ENCODE measurements at places on chromosomes 4 and X.

GRCh38 chr4:14863418-14864364 is 138.6 kb upstream of the CPEB2 start:
- no peak for DNase-seq

- no peak for DNase-seq
Measured at GRCh38 chr4:152155070-152155469, 380.8 kb downstream of the FBXW7 start.

DNA sequence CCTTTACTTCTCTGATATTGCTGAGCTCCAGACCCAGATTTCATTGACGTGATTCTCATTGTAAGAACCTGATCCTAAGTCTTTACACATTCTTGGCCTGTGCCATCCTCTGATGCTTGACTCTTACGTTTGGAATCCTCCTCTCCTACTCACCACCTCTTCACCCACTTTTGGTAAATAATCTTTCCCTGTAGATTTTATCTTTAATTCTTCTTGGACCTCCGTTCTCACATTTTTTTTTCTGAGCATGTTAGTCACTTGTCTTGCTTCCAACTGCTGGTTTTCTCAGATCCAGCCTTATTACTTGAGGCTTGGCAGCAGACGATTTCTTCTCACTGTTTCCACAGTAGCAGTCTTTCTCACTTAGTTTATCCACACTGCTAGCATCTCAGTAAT is 12.4 kb upstream of the SH3RF1 start:
- no peak for DNase-seq

DNA sequence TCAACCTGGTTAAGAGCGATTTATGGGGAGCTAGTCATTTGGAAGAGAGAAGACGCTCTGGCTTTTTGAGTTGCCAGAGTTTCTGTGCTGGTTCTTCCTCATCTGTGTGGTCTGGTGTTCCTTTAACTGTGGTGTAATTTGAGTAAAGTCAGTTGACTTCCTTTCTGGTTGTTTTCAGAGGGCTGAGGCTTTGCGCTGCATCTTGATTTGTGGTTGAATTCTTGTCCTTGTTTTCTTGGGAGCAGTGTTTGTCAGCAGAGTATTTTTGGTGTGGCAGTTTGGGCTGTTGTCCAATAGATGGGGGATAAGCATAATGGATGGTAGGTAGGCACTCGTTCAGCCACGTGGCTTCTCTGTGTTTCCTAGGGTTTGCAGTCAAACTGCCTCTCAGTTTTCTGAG is 2143.2 kb upstream of the TENM3 start:
- DNase-seq, result no peak

GRCh38 chr4:161555689-161556660 is 607.8 kb downstream of the FSTL5 start:
- no peak for DNase-seq

- DNase-seq, result no peak
Measured at GRCh38 chr4:101290654-101291053, 56.7 kb downstream of the PPP3CA start.

GRCh38 chr4:141409556-141409955 is 188.9 kb downstream of the ZNF330 start:
- DNase-seq, result no peak

GRCh38 chr4:4631150-4631549 is 89.3 kb upstream of the STX18 start:
- DNase-seq, result no peak

DNA sequence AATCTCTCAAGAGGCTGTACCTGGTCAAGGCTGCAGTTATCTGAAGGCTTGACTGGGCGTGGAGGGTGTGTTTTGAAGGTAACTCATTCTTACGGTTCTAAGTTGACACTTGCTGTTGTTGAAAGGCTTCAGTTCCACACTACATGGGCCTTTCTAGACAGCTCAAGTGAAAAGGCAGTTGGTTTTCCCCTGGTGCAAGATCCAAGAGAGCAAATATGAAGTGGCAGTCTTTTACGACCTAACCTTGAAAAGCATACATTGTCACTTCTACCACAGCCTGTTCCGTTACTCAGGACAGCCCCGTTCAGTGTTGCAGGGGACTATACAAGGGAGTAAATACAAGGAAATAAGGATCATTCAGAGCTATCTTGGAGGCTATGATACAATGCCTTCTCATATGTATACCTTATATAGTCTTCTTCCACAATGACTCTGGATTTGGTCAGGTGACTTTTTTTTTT is 46.2 kb downstream of the PDS5A start:
- peak; percentile 15 for DNase-seq

DNA sequence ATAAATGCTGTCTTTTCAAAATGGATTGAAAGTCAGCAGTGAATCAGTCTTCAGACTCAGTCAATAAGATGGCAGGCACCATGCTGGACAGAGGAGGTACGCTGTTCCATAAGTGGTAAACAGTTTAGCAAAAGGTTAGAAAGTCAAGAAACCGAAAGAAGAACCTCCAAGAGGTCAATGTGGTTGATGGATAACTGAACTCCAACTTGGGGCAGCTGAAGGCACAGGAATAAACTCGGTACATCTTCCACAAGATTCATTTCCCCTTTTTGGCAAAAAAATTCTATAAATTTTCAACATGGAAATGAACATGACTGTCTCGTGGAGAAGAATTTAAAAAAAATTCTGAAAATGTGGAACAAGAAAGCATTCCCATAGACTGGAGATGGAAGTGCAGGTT is 18.4 kb upstream of the SEL1L3 start:
- no peak for DNase-seq

DNA sequence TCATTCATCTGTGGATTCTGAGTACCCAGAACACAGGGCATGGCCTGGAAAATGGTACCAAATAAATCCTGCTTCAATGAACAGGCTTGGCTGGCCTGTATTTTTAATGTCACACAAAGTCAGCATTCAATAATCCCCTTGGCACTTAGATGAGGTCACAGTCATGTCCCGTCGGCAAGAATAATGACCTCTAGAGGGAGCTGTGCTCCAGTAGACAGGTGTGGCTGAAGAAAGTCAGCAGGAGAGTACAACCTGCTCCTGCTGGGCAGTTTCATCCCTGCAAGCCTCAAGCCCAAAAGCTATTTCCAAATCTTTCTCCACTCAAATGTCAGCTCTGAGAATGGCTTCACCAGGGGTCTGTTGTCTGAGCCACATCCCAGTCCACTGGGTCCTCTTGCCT is 404.0 kb upstream of the F9 start:
- DNase-seq, result no peak

- peak; percentile 65 for DNase-seq
Measured at GRCh38 chrX:102652031-102652688, 877 bp downstream of the GPRASP1 start.

- peak; percentile 73 for DNase-seq
Measured at GRCh38 chr4:26074712-26075430, 160.9 kb downstream of the SMIM20 start.

DNA sequence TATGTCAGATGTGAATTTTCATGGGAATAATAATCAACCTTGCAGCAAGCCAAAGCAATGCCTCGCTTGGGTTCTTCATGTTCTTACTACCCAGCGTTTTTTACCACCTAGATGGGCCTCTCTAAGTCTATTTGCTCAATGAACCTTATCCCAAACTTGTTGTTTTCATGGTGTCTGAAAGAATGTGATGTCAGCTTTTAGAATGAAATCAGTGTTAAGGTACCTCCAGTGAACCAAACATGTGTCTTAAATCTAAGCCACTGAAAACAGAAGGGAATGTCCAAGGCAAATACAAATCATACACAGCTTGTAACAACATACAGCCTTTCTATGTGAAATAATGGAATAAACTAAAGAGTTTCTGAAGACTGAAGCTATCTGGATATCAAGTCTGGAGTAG is 6.7 kb downstream of the EPGN start:
- DNase-seq, result no peak

GRCh38 chr4:121243485-121243884 is 79.4 kb upstream of the TNIP3 start:
- DNase-seq, result peak; percentile 15

DNA sequence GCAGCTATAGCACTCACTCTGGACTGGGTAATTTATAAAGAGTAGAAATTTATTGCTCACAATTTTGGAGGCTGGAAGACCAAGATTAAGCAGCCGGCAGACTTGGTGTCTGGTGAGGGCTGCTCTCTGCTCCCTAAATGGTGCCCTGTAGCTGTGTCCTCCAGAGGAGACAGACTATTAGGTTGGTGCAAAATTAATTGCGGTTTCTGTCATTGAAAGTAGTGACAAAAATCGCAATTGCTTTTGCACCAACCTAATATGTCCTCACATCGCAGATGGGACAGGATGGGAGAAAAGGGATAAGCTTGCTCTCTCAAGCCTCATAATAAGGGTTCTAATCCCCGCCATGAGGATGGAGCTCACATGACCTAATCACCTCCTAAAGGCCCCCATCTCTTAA is 258.1 kb upstream of the VCX3A start:
- no peak for DNase-seq

DNA sequence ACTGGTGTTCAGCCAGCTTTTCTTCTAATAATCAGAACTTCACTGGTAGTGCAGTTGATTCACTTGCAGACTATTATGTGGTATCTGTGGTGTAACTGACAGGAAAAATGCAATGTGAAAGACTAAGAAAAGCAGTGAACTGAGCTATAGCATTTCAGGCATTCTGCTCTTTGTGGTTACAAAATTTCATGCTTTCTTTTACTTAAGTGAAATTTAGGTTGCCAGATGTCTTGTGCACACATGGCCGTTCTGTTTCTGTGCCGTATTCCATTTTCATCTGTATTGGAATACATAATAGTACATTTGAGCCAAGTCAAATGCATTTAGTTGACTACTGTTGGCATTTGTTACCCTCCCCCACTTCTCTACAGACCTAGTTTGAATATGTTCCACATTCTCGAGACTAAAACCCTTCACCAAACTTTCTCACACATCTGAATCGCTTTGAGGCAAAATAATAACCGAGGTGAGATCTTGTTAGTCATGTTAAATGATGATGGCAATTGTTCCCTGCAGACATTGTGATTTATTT is 8.2 kb downstream of the RTL3 start:
- DNase-seq, result peak; percentile 27

DNA sequence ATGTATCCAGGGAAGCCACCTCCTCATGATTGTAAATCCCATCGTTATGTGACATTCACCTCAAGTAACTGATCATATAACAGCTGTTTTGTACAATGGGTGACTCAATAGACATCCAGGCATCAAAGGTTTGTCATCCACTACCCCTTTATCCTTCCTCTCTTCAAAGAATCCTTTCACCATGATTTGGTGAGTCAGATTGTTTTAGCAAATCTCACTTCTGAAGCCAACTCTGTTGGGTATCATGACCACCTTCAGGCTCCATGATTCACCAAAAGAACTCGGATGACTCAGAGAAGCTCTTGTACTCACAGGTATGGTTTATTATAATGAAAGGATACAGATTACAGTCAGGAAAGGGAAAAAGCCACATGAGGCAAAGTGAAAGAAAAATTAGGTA is 132.1 kb downstream of the PWWP3B start:
- no peak for DNase-seq

GRCh38 chr4:147174591-147174990 is 228.9 kb upstream of the TTC29 start:
- DNase-seq, result no peak

- DNase-seq, result peak; percentile 11
Measured at GRCh38 chrX:82092307-82092706, 890.4 kb downstream of the SH3BGRL start.

GRCh38 chr4:118351851-118352827 is 664 bp downstream of the PRSS12 start:
- DNase-seq, result no peak

- DNase-seq, result no peak
Measured at GRCh38 chr4:180828455-180829018, 1414.7 kb upstream of the TENM3 start.

DNA sequence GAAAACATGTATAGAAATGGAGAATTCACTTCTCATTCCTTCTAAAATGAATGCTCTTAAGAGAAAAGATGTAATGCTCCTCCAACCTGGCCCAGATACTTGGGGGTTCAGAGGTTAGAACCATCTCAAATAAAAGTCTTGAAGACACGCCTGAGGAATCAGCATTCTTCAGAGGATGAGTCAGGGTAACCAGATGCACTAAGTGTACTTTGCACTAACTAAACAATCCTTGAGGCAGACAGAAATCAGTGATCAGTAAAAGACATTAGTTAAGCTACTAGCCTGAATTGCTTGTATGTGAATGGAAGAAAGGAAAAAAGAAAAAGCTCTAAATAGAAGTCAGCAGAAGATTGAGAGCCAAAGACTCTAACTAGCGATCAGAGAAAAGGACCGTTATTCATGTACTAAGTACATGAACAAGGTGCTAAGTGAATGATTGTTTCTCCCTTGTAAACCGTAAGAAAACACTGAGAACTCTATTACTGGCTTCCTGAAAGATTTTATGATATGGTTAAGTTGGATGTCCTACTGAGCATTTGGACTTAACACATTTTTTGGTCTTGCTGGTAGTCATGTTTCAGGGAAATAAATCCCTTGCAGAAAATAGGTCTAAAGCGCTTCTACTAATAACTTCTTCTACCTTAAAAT is 738.3 kb downstream of the STPG2 start:
- no peak for DNase-seq

GRCh38 chr4:21964762-21965319 is 16.3 kb upstream of the KCNIP4 start:
- no peak for DNase-seq

GRCh38 chr4:134695433-134695832 is 493.8 kb upstream of the PABPC4L start:
- no peak for DNase-seq

DNA sequence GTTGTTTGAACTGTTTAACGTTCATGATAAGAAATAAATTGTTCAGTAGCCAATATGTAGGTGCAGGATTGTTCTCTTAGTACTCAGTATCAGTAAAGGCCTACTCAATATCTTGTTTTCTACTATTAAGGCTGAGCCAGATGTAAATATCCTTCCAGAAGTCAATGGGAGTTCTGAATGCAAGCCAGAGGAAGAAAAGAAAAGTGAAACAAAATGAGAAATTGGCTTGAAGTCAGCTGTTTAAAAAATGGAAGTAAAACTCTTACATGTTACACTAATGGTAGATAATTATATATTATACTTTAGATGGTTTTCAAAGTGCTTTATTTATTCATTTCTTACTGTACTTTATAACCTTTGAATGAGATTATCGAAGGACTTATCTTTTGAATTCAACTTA is 1417.9 kb downstream of the ADGRL3 start:
- no peak for DNase-seq

- no peak for DNase-seq
Measured at GRCh38 chrX:13936521-13937225, 93.0 kb downstream of the GEMIN8 start.

DNA sequence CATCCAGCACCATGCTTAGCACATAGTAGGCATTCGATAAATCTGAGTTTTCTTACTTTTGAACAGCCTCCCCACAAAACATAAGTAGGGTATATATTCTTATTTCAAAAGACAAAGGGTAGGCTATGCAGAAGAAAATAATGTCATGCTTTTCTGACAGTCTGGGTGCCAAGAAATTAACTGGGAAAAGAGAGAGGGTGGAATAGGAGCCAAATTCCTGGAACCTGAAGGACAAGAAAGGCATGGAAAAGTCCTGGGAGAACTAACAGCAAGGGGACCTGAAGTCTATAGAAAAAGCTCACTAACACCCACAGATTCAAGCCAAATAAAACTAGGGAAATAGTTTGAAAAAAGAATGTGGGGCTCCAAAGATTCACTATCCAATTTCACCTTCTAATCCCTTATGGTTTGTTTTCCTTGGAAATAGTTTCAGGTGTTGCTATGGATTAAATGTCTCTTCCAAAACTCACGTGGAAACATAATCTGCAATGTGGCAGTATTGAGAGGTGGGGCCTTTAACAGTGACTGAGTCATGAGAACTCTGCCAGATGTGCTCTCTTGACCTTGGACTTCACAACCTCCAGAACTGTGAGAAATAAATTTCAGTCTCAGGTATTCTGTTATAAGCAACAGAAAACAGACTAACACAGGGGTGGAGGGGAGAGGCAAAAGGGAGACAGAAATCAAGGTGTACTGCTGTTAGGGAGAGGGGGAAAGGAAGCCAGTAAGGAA is 173.3 kb upstream of the ARHGEF9 start:
- DNase-seq, result no peak

- no peak for DNase-seq
Measured at GRCh38 chr4:8781641-8782040, 90.0 kb downstream of the HMX1 start.

Data from CD4-positive, alpha-beta T cell treated with Interleukin-2 at 100 ng/mL for 4 hours (primary cell).